ENCODE measurements at places on chromosomes 3 and 15.

GRCh38 chr15:89175617-89176191 is 45.7 kb downstream of the RLBP1 start:
- ATAC-seq = no peak

GRCh38 chr3:53803124-53803815 is 42.9 kb downstream of the CHDH start:
- no peak for ATAC-seq

- ATAC-seq = no peak
Observed at GRCh38 chr3:124965413-124965812, 30.9 kb upstream of the MUC13 start.

DNA sequence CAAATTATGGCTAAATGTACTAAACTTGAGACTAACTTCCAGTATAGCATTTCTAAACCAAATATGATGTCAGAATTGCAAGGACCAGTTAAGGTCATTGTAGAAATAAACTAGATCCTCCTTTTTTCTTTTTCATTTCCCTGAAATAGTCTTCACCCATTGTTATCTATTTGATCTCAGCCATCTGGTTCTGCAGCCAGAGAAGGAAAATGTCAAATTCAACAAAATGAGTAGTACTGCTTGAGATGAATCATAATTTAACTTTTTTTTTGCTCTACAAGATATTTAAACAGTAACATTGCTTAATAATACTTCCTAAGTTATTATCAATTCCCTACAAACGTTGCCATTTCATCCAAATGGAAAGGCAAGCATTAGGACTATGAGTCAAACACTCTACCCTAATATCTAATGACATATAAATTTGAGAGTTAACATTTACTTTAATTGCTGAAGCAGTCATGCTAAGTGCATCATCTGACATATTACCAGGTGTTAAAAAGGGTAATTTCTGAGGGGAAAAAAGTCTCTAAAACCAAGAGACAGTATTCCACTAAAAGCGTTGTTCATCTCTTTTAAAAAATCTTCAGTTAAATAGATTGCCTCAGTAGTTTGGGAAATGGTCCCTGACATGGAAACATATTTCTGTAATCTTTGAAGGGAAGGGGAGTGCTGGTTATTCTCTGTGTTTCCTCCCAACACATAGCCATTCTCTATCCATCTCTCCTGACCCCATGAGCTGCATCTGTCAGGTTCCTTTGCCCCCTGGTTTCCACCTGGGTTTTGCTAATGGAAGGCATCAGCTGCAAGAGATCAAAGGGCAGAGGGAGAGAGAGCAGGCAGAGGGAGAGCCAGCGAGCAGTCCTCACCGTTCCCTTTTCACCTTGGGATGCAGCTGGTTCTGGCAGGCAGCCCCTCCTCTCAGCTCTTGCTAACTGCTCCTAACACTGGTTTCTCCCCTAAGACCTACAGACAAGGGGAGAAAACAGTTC is 138.5 kb downstream of the ARPP21 start:
- no peak for ATAC-seq

DNA sequence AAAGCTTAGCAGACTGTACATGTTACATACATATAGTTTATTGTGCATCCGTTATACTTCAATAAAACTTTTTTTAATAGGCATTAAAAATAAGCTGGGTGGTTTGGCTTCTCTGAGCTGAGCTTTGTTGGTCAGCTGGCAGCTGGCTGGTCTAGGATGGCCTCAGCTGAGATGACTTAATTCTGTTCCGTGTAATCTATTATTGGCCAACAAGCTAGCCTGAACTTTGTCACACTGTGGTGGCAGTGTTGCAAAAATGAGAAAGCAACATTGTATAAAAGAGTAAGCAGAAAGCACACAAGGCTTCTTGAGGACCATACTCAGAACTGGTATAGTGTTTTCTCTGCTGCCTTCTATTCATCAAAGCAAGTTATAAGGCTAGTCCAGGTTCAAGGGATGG is 45.2 kb downstream of the CGGBP1 start:
- ATAC-seq = no peak

- ATAC-seq = no peak
Observed at GRCh38 chr15:41983221-41983620, 10.9 kb upstream of the EHD4 start.

DNA sequence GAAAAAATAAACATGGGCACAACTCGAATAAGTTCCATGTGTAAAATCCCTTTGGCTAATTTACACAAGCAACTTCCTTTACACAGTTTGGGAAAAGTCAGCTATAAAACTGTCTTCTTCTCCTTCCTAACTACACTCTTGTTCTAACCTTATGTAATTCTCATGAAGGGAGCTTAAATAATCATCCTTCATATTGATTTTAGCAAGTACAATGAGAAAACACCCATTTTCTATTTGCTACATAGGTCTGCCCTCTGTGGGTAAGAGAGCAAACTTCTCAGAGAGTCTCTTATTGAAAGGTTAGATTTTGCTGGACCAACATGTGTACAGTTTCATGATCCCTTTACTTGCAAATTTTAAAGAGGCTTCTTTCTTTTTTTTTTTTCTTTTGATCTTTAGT is 398.5 kb downstream of the ROBO1 start:
- no peak for ATAC-seq

GRCh38 chr3:180048840-180049239 is 12.1 kb upstream of the PEX5L start:
- no peak for ATAC-seq

- no peak for ATAC-seq
Observed at GRCh38 chr3:145209561-145209960, 951.4 kb downstream of the PLOD2 start.

GRCh38 chr3:47892286-47893040 is 89.5 kb downstream of the DHX30 start:
- ATAC-seq = peak; percentile 57

GRCh38 chr3:188949996-188950395 is 221.8 kb upstream of the TPRG1 start:
- no peak for ATAC-seq

DNA sequence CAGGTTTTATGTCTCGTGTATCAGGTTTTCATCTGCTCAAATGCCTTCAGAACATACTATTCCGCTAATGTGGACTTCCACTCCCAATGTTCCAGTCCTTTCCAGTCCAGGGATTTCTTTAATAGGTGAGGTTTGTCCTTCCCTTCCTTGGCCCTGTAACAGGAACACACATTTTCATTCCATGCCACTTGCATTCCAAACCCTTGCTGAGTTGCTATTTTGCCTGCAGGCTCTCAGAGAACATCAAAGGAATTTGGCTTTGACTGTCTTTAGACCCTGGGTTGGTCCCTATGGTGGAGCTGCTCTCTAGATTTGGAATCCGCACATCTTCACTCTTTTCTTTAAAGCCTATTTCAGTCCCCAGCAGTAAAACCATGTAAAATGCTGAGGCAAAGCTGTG is 12.3 kb upstream of the ALCAM start:
- no peak for ATAC-seq

- no peak for ATAC-seq
Observed at GRCh38 chr15:80246425-80246894, 5.6 kb downstream of the CTXND1 start.

Measured in motor neuron (in vitro differentiated cells).